Adipose tissue (tissue), 3 donors: ENCODE measurements at places on chromosomes 5 and 9. TPM values are rescaled to one million over a fixed set of nuclear protein-coding genes. Genes with fewer than 3 reads are reported as not detected.

GLRA1 gene
- polyA plus RNA-seq, result 0.13 TPM

FRMD3 gene
- polyA plus RNA-seq, result 4.9 TPM

BTNL8 gene
- polyA plus RNA-seq, result 0.14 TPM

SHOC1 gene
- 0.01 TPM for polyA plus RNA-seq

ITK gene
- 0.90 TPM for polyA plus RNA-seq

SAP30L gene
- polyA plus RNA-seq, result 8.9 TPM

ARHGAP26 gene
- polyA plus RNA-seq, result 2.3 TPM

PCDHB16 gene
- polyA plus RNA-seq, result 0.72 TPM

ARHGEF37 gene
- polyA plus RNA-seq, result 5.2 TPM
